ENCODE measurements at places on chromosomes 13 and 19. TPM values are rescaled to one million over a fixed set of nuclear protein-coding genes. Genes with fewer than 3 reads are reported as not detected.

Gene NKG7
- total RNA-seq, result 7.2 TPM

Gene CGB5
- total RNA-seq, result not detected

Gene ZNF844
- total RNA-seq, result 27.0 TPM

Gene B3GNT3
- 7.4 TPM for total RNA-seq

Gene ASPDH
- total RNA-seq, result 5.7 TPM

Gene TMEM238
- total RNA-seq, result 1.6 TPM

Gene PRR22
- 1.1 TPM for total RNA-seq

Gene CLEC4G
- 0.29 TPM for total RNA-seq

Gene SIGLEC9
- 2.6 TPM for total RNA-seq

Measured in metanephros (tissue), 2 donors.